ENCODE measurements at places on chromosomes 12 and 14.

DNA sequence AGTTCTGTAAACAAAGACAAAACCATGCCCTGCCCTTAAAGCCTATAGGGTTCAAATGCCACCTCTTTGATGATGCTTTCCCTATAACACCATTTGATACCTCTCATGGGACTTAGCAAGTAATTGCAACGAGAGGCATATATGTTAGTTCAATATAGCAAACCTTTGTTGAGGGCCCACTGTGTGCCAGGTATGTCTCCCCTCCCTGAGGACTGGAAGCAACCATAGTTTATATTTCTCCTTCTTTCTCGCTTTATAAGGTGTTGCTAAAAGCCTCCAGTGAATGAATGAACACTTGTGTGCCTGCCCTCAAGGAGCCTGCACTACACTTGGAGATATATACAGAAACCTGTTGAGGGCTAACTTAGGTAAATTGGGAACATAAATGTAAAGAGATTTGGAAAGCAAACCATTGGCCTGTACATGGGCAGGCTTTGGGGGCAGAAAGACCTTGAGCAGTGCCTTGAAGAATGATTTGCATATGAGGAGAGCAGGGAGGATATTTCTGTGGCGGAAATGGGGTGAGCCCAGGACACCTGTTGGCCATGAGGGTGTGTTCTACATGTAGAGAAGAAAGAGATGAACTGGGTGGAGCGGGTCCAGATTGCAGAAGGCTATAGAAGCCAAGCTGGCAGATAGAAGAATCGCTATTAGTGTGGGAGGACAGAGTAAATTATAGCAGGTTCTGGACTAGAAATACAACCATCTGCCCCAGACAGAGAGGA is 1.8 kb upstream of the CKAP4 start:
- DNase-seq, result no peak

DNA sequence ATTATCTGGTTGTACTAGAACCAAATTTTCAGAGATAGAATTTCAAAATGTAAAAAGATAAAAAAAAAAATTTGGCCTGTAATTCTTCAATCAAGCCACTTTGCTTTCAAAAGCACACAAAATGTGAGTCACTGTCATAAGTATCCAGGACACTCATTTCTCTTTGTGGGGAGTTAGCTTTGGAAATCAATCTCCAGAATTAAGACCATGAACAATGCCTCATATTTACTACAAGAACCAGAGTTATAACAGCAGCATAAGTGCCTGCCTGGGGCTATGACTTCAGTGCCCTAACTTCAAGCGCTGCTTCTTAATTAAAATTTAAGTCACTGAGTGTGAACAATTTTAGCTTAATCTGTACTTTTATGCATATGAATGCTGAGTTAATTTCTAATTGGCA is 162.1 kb downstream of the C12orf42 start:
- no peak for DNase-seq

- DNase-seq, result no peak
Observed at GRCh38 chr14:93142854-93143652, 27.3 kb upstream of the ITPK1 start.

GRCh38 chr14:38255673-38256532 is at the start of gene CLEC14A:
Gene CLEC14A (minus strand): TSS chr14:38256093. CDS start chr14:38256022, 71 bp downstream.
- no peak for DNase-seq

DNA sequence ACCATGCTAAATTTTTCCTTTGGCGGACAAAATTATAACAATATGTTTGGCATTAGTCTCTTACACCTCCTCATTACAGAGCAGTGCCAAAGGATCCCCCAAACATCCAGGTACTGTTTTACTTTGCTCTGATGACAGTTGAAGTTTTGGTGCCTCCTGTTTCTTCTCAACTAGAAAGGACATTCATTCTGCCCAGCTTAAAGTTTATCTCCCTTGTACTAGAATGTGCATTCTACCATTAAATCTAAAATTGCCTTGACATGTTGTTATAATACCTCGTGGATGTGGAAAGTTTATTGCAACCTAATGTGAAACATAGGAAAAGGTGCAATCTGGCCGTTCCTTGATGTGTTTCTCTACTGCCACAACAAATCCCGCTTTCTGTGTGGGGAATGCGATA is 173.4 kb downstream of the KITLG start:
- no peak for DNase-seq

DNA sequence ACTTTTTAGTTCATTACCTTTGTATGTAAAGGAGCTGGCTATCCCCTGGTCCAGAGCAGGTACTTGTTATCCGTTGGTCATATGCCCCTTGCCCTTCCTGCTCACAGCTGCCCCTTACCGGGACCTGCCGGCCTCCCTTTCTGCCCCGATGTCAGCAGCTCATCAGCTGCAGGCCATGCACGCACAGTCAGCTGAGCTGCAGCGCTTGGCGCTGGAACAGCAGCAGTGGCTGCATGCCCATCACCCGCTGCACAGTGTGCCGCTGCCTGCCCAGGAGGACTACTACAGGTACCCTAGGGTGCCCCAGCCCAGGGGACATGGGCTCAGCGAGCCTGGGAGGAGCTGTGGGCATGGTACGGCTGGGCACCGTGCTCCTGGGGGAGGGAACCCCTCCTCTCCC is 2.3 kb upstream of the RNU7-1 start:
- DNase-seq, result no peak

DNA sequence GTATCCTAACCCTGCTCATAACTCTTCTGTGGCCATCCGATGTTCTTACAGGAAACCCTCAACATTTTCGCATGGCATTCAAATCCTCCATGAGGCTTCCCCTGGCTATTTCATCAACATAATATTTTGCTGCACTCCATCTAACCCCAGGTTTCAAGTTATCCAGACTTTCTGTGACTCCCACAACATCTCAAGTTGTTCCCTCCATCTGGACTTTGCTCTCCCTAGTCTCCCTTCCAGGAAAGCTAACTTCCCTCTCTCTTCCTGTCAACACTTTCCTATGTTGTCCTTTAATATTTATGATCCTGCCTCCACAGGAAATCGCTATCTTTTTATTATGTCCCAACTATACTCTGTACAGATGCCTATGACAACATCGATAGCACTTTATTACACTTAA is 146.1 kb downstream of the METTL25 start:
- DNase-seq, result no peak

GRCh38 chr14:70415788-70416187 is 1.1 kb downstream of the SYNJ2BP start:
- no peak for DNase-seq

DNA sequence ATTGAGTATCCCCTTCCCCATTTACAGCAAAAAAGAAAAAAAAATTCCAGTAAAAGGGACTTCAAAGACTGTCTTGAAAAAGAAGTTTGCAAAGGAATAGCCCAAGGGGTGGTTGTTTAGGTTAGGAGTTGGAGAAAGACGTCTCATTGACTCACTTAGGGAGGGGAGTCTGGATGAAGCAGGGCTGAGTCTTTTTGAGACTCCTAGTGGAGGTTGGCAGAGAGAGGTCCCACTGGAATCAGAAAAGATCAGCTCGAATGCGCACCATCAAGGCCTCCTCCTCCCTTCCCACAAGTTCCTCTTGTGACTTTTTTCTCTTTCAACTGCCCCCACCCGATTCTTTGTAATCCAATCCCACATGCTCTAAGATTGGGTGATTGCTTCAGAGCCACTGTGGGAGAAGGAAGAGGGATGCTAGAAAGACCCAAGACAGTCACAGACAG is 1.9 kb downstream of the ARHGEF40 start:
- DNase-seq, result no peak

- DNase-seq, result no peak
Observed at GRCh38 chr12:129083121-129083840, 230.0 kb downstream of the GLT1D1 start.

DNA sequence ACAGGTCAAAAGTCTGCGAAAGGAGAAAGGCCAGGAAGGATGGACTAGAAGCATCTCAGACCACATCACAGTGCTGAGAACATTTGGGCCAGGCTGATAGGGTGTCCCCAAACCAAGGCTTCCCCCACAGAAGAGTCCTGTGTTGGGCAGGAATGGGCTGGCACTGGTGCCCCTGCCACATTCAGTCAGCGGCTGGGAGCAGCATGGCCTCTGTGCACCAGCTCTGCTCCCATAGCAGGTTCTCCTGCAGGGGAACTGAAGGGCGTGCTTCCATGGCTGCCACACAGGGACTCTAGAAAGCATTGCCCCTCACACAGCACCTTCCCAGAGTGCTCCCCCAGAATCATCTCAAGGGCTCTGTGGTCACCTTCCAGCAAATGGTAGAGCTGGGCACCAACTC is 17.5 kb downstream of the EVL start:
- no peak for DNase-seq

GRCh38 chr12:65384240-65384639 is 105.8 kb downstream of the MSRB3 start:
- no peak for DNase-seq

DNA sequence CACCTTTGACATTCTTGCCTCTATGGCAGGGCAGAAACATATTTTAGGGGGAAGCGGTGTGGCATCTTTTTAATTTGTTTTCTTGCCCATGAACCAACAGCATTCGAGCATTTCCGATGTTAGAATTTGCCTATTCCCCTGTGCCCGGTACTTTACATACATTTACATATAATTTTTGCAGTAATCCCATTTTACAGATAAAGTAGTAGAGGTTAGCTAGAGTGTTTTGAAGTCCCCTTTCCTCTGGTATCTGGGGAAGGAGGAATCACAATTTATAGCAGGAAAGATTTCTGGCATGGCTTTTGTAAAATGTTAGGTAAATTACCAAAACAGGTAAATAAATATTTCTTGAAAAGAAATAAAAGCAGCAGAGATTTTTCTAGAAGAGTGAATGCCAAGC is 1.6 kb downstream of the BORCS5 start:
- DNase-seq, result no peak

- DNase-seq, result no peak
Observed at GRCh38 chr12:129550353-129550752, 353.5 kb downstream of the TMEM132D start.

GRCh38 chr12:92466391-92467305 is 236.1 kb upstream of the PLEKHG7 start:
- no peak for DNase-seq

DNA sequence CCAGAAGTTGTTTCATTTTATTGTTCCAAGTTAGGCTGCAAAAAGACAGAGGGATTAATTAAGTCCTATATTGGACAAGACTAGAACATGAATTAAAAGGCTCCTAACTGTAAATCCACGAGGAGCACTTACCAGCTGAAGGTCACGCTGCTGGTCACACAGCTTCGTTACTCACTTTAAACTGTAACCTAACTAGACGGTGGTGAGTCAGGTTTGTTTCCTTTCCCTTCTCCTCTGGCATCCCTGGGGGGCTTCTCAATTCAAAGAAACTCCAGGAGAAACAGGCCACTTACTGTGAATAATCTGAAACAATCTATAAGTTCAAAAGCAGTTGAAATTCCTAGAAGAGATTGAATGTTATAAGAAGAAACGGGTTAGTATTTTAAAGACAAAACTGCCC is 331.4 kb downstream of the BCAT1 start:
- DNase-seq, result no peak

GRCh38 chr14:22588526-22589095 is 413 bp downstream of the DAD1 start:
- DNase-seq, result no peak

DNA sequence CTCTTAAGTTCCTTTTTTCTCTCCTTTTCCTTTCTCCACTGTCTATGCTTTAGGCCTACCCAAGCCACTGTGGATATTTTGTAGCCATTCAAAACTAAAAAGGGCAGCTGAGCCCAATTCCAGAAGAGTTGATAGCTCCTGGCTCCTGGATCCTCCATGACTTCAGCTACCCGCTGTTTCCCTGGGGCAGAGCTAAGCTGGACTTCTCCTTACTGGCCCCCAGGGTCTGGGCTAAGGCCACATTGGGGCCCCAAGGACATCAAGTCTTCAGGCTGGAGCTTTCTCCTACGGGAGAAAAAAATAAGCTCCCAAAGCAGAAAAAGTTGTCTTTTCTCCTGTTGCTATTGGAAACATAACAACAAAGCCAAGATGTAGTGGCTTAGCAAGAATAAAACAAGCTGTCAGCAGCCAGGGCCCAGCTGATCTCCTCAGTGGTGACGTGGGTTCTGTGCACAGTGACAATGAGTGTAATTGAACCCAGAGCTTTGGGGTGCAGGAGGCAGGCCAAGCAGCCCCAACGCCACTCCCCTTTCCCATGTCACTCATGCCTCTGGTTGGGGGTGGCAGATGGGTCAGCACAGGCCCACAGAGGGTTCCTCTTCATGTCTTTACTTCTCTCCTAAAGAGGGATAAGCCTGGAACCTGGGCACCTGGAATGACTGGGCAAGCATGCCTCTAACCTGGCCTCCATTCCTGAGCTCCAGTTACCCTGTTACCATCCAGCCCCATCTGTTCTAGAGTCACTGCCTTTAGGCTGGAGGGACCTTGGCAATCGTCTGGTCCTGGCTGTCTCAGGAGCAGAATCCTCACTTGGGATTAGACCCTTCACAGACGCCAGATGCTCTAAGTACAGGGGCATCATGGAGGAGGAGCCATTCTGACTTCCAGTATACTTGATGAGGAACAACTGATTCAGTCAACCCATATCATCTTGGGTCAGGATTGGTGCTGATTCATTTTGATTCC is 171.2 kb downstream of the ZFP36L1 start:
- DNase-seq, result no peak

- DNase-seq, result no peak
Observed at GRCh38 chr14:59630288-59630963, 53.8 kb upstream of the CCDC175 start.

DNA sequence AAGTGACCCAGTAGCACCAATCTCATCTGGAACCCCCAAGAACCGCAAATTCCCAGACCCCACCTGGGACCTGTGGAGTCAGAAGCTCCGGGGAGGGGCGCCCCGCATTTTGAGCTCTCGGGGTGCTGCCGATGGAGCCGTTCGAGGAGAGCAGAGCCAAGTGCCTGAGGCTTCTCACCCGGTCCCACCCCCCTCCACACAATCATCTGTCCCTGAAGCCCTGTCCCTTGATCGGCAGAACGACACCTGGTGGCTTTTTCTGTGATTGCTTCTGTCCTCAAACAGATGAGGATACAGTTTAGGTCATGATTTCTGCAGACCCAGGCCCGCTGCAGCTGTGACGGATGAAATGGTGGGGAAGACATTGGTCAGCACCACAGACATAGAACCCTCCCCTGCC is 74.7 kb downstream of the NOC4L start:
- no peak for DNase-seq

- no peak for DNase-seq
Observed at GRCh38 chr12:111412830-111413441, 7.2 kb downstream of the SH2B3 start.

GRCh38 chr12:45546545-45546944 is 183.0 kb upstream of the ARID2 start:
- no peak for DNase-seq

- DNase-seq, result no peak
Observed at GRCh38 chr12:12282761-12283425, 16.0 kb upstream of the LRP6 start.

- DNase-seq, result no peak
Observed at GRCh38 chr12:127145241-127145928, 1121.6 kb upstream of the TMEM132C start.

GRCh38 chr12:57241402-57242310 is 9.3 kb downstream of the STAC3 start:
- DNase-seq, result no peak

GRCh38 chr14:80973931-80974641 is 18.7 kb downstream of the TSHR start:
- DNase-seq, result no peak

- DNase-seq, result peak; percentile 15
Observed at GRCh38 chr14:73591690-73592449, at the start of gene ACOT4. Gene ACOT4 (plus strand): TSS chr14:73591873. CDS start chr14:73591960, 87 bp downstream.

All from stimulated activated CD8-positive, alpha-beta memory T cell treated with anti-CD3 and anti-CD28 coated beads, Interleukin-4, amount 100 ng/mL, for 1 hour (primary cell).